ENCODE measurements at places on chromosomes 2 and 18. TPM values are rescaled to one million over a fixed set of nuclear protein-coding genes. Genes with fewer than 3 reads are reported as not detected.

Gene CRACDL
- 5.7 TPM for total RNA-seq

Gene NEU2
- not detected for total RNA-seq

Gene TNFAIP6
- 0.75 TPM for total RNA-seq

Gene AQP4
- 0.22 TPM for total RNA-seq

Gene ACVR1C
- total RNA-seq: 0.62 TPM

Gene CRYBA2
- not detected for total RNA-seq

Gene SPP2
- total RNA-seq: not detected

Gene MC2R
- total RNA-seq: not detected

Gene DQX1
- 0.73 TPM for total RNA-seq

Gene TGFA
- total RNA-seq: 0.55 TPM

Gene MREG
- 5.3 TPM for total RNA-seq

Gene MYO7B
- total RNA-seq: 0.77 TPM

Gene ANKAR
- total RNA-seq: 3.1 TPM

Gene CNDP1
- 0.31 TPM for total RNA-seq

Measured in astrocyte (in vitro differentiated cells and primary cell).